LoVo (cell line): ENCODE measurements at places on chromosomes 4 and X.

DNA sequence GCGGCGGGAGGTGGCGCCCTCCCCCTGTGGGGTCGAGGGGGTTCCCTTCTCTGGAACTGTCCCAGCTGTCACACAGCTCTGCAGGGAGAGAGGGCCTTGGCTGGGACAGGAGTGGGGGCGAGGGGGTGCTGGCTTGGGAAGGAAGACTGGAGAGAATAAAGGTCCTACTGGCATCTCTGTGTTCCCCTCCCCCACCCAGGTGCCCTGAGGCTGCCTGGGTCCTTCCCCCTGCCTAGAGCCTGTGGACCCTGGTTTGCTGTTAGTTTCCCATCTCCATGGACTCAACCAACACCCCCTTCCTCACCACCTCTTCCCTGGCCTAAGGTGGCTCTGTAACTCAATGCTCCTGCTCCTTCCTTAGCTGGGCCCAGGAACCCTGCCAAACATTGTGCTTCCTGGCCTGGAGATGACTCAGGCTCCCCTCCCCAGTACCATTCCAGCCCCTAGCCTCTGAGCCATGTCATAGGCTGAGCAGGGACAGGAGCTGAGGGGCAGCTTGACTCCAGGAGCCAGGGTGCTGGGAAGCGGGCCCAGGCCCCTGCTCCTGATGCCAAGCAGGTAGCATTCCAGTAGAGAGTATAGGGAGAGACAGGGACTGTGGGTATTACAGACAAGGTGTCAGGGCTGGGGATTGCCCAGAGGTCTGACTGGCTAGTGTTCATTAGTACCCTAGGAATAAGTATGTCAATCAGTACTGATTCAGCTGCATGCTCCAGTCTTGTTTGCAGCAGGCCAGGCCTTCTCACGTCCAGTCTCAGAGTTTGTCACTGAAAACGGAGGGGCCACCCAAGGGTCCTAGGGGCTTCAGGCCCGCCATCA, 100.7 kb downstream of the EFNB1 start:
- peak; percentile 31 for DNase-seq

GRCh38 chrX:14412686-14413085, 116.7 kb upstream of the GLRA2 start:
- DNase-seq = no peak

- no peak for DNase-seq
These were observed 47.1 kb downstream of the CHIC2 start for GRCh38 chr4:54017308-54017707.

DNA sequence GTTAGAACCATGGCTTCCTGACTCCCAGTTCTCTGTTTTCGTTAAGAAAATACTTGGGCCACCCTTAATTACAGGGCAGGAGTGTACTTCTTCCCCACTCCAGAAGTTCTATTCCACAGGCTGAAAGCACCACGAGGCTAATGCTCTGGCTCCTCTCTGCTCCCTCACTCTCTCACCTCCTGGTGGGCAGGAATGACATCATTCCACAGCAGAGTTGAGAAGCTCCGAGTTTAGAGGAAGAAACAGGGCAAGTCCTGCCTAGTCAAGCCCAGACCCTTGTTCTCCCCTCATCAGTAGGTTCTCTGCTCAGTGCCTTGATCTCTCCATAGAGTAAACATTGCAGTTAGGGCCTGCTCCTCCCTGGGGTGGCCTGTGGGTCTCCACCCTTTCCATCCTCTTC, 343.8 kb upstream of the CLNK start:
- no peak for DNase-seq

GRCh38 chrX:24851289-24851688, 157.6 kb downstream of the POLA1 start:
- DNase-seq = no peak

DNA sequence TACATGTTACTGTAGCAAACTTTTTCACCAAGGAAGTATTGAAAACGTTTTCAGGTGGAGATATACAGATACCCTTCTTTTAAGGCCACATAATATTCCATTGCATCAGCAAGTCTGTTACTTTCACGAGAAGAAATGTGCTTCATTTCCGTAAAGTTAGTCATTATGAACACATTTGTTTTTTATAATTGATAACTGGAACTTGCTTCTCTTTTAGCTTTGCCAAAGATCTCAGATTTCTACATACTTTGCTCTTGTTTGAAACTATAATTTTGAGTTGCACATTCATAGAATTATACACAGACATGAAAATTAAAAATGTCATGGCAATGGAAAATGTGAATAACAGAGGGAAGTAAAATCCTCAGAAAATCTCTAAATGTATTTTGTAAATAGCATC, 128.7 kb upstream of the GIMD1 start:
- DNase-seq = no peak

DNA sequence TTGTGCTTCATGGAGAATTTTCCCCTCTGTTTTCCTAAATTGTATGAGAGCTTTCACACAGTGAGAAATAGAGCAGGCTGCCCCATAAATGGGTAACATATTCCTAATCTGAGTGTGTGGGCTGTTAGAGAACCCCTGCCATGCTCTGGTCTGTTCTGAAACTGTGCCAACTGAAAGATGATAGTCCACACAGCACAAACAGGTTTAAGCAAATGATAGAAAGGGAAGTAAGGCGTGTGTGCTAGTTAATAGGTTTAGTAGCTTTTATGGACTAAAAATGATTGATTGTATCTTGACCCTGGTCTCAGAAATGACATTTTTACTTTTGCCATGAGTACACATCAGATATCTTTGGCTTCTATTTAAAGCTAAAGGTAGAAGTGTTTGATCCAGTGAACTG, 106.2 kb downstream of the PRRG1 start:
- peak; percentile 30 for DNase-seq

DNA sequence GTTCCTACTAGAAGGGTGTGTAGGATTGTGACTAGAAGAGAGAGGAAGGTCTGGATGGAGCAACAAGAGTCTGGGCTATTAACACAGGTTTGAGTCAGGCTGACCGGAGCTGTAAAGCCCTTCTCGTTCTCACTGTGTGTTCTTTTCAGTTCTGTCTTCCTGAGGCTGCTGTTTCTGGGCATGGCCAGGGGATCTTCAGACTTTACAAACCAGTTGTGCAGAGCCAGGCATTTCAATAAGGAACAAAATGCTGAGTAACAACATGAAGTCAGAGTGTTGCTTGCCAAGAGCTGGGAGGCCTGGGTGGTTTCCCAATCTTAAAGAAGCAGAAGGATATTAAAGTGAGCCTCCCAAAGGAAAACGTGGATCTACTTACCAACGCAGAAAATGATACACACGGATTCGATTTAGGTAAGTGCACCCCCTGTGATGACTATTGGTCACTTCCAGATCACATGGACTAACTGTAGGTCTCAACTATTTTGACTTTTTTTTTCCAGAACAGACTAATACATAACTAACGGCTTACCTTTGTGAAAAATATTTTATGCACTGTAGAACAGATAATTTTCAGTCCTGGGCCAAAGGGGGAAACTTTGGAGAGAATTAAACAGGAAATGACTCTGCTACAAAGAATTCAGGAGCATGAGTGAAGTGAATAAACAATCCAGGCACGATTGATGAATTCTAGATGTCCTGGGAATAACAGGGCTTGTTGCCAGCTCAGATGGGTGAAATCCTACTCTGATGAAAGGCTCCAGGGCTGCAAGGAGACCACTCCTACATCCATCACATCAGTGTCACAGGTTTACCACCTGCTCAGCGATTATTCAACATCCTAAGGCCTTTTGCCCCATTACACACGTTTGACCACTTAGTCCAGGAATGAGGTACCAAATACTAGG, 94.5 kb downstream of the ANXA3 start:
- DNase-seq = peak; percentile 59

- peak; percentile 2 for DNase-seq
These were observed 28.4 kb downstream of the PLS3 start for GRCh38 chrX:115589419-115589818.

- no peak for DNase-seq
These were observed 194.8 kb upstream of the RASGEF1B start for GRCh38 chr4:81666491-81666890.

GRCh38 chrX:135543924-135544323, 23.5 kb downstream of the INTS6L start:
- DNase-seq = no peak

DNA sequence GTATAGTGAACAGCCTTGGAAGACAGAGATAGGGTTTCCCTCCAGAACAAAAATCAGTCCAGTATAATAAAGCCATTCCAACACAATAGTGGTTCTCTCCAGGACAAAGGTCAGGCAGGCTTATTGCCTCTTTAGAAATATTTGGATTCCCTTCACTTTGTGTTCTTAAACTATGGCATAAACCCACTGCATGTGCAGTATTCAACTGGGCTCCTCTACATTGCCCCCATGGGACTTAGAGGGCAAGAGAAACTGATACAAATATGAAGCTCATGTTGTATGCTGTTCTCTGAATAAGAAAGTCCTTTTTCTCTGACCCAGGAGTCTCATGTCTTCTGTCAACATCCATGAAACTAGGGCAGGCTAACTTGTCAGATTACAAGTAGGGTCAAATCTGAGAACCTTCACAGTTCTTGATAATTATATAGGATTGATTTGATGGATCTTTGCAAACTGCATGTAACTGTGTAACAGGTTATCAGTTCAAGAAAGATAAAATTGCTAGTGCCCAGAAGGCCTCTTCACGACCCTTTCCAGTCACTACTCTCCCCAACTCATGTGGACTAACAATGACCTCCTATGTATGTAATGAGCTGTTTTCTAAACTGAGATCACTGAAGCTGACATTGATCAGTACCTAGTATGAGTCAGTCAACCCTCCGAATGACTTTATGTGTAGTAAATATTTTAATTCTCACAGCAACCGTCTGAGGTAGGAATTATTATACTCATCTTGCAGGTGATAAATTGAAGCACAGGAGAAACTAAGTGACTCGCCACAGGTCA, 31.9 kb upstream of the FAM9C start:
- no peak for DNase-seq
